HS-27A (cell line): ENCODE measurements at places on chromosomes 3 and 15.

DNA sequence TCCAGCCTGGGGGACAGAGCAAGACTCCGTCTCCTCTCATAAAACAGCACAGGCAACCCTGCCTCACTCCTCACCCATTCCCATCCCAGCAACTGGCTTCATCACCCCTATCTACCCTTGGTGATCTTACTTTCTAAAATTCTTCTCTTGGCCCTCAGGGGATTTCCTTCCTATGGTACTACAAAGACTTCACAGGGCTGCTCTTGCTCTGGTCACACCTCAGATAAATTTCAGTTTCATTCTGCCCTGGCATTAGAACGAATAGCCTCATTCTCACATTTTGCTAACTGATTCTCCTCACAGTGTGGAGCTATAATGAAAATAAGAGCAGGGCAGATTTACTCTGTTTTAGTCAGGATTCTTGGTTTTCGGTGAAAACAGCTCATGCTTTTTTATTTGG, 22.1 kb upstream of the CRBN start:
- DNase-seq: no peak

- no peak for DNase-seq
These were observed 319 bp upstream of the TP63 start for GRCh38 chr3:189630767-189631372.

GRCh38 chr3:8914491-8914890, 48.8 kb downstream of the RAD18 start:
- no peak for DNase-seq

GRCh38 chr15:29910068-29910467, 87.8 kb upstream of the TJP1 start:
- DNase-seq: no peak

DNA sequence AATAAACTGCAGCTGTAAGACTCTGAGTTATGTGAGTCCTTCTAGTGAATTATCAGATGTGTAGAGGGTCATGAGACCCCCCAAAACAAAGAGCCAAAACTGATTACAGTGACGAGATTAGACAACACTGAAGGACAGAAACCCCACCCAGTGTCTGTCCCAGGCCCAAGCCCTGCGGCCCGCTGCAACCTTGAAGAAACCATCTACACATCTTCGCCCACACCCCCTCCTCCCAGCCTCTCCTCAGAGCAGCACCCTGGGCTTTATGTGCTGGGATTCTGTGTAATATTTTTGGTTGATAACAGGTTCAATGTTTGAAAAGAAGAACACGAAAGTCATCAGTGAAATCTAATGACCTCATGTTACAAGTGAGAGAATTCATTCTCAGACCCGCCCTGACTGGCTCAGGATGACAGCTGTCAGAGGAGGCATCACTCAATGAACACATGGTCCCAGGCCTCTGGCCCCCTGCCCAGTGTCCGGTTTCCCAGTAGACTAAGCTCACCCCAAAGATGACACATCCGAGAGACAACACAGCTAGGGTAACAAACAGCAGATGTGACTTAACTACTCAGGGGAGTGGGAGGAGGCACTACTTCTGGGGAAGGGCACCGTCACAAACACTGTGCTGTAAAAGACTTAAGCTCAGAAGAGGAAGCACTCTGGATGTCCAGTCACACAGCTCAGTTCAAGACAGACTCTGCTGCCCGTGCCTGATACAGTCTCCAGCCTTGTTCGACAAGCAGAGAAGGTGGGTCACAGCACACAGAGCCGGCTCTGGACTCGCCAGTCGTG, 48.9 kb downstream of the NIPA2 start:
- peak; percentile 41 for DNase-seq

- DNase-seq: no peak
These were observed 6.9 kb downstream of the TSC22D2 start for GRCh38 chr3:150414959-150415358.

GRCh38 chr15:88756521-88756920, 46.7 kb upstream of the ACAN start:
- DNase-seq: no peak

GRCh38 chr15:80844011-80844732, 65.0 kb downstream of the CEMIP start:
- peak; percentile 23 for DNase-seq

DNA sequence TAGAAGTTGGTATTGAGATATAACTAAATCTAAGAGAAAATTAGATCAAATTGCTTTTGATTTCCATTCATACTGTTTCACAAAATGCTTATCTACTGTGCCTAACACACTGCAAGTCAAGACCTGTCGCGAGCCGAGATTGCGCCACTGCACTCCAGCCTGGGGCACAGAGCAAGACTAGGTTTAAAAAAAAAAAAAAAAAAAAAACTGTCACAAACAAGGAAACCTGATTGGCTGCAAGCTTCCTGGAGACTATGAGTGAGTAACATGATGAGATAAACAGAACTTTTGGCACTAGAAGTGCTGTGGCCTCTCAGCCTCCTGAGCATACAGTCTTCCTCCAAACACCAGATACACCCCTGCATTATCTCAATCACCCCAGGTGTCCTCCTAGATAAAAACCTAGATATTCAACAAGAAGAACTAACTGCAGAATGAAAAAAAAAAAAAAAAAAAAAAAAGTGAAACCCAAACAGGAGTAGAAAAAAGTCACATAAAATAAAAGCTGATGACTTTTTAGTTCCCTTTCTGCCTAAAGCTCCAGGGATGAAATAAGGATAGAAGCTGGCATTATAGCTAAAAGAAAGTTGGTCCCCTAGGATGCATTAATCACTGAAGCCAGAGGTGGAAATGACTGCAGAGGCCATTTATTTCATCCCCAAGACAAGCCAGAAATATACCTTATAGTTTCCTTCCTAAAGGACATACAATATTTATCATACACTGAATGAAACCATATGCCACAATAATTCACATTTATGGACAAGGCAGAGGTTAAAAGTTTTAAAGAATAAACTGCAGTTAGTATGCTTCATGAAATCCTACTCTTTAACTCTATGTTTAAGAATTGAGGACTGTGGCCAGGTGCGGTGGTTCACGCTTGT, 82.4 kb downstream of the P3H2 start:
- DNase-seq: no peak

DNA sequence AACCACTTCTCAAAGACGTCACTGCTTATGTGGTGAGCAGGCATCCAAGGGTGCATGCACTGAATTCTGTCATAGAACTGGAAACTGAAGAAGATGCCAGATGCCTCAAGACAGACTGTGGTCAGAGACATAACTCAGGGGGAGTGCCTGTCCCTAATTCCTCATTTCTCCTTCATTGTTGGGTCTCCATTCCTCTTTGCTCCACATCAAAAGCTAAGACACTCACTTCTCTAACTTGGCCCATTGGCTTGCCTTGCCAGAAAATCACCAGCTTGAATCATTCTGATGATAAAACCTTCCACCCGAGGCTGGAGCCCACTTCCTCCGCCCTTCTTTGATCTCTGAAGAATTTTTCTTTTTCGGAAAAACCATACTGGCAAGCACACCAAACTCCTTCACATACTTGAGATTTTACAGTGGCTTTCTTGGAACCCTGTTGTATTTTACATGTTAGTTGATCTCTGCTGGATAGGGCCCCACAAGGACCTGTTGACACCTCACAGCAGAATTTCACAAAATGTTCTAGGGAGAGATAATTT, 69.9 kb downstream of the COL8A1 start:
- DNase-seq: no peak

GRCh38 chr3:136207489-136208115, 11.5 kb upstream of the MSL2 start:
- DNase-seq: no peak

GRCh38 chr3:22106213-22106896, 355.3 kb upstream of the ZNF385D start:
- DNase-seq: no peak

GRCh38 chr3:124811436-124811835, 75.7 kb downstream of the ITGB5 start:
- DNase-seq: peak; percentile 71

GRCh38 chr3:155702745-155703591, 41.9 kb downstream of the PLCH1 start:
- no peak for DNase-seq

DNA sequence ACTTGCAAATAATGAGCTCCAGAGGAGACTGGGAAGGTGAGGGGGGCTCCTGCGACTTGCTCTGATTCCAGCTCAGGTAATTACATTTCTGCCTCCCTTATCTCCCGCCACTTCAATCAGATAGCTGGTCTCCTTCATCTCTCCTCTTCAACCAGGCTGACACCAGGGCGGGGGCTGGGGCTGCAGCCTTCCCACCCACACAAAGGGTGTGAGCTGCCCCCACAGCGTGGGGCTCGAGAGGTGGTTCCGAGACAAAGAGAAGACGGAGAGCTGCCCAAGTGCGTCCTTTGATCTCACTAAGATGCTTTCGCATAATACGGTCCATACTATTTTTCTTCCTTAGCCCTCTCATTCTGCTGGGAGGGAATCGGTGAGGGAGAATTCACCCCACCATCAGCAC, 139.7 kb downstream of the NSMCE3 start:
- DNase-seq: no peak

DNA sequence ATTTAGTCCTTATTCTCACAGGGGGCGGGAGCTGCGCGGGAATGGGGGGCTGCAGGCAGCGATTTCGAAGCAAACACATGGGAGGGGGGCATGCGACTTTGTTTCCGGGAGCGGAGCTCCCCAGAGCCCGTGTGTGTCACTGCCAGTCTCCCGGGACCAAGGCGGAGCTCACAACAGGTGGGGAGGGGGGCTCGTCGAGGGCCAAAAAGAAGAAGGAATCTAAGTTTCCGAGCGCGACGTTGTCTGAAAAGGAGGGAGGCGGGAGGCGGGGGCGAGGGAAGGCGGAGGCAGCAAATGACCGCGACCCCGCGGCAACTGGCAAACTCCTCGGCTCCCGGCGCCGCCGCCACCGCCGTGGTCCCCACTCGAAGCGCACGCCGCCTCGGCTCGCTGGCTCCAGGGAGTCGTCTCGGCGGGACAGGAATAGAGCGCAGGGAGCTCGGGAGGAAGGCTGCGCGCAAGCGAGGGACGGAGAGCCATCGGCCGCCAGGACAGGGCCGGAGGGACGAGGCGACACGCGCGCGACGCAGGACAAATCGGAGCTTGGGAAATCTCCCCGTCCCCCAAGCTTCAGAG, 1.4 kb downstream of the FOXP1 start:
- no peak for DNase-seq

GRCh38 chr15:89085289-89085926, 2.8 kb upstream of the ABHD2 start:
- DNase-seq: no peak
